ENCODE measurements at places on chromosomes 1 and 21.

DNA sequence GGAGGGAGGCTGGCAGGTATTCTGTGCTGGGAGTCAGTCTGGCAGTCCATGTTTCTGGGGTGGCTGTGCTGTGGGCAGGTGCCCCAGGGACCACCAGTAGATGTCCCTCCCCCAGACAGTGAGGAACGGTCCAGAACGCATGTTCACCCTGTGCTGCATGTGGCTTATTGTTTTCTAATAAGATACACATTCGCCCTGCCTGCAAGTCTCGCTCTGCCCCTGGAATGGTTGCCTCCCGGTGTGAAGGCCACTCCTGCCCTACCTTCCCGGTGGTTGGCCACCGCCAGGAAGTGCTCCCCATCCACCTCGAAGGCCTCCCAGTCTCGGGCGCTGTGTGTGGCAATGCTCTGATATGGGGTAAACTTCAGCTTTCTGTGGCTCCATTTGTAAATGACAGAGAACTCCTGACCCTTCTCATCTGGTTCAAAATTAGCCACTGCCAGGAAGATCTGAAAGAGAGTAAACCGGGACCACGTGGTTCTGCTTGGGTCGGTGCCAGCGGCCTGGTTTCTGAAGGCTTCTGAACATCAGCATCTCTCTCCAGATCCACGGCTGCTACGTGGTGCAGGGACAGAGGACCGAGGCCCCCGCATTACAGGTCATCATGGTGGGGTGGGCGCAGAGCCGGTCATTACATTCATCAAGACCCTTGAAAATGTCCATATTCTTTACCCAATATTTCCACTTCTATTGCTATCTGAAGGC is 14.5 kb downstream of the KRTAP10-1 start:
- no peak for DNase-seq

GRCh38 chr1:78298349-78298748 is 192.4 kb upstream of the PTGFR start:
- no peak for DNase-seq

GRCh38 chr1:107677697-107678096 is 287.3 kb downstream of the VAV3 start:
- peak; percentile 70 for DNase-seq

GRCh38 chr1:169460191-169460833 is 25.4 kb downstream of the SLC19A2 start:
- DNase-seq = no peak

DNA sequence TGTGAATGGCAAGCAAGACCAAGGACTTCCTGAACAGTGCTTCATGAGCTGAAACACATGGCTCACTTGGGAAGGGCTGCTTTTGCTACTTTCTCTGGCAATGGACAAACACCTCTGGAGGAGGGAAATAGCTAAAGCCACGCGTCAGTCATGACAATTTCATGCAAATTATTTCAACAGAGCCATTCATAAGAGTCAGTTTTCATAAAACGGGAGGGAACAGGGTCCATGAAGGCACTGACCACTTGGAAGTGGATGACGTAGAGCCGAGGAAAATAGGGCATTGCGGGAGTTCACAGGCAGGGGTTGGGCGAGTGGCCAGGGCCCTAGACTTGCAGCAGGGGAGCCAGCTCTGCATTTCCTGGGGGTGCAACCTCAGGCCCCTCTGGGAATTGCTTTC is 43.9 kb downstream of the SDC3 start:
- no peak for DNase-seq

DNA sequence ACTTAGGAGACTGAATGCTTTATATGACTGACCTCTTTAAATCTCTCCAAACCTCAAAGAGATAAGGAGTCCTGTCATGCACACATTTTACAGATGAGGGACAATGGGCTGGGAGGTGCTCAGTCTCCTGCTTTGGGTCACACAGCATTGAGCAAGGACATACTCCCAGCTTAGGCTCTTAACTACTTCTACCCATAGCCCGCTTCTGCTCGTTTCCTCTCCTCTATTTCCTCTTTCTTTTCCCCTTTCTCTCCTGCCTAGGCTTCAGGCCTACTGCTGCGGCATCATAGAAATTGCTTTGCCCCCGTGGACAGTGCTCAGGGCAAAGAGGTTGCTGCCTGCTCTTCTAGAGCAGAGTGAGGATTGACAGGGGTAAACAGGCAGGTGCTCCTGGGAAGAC is 12.4 kb upstream of the ZNF691 start:
- no peak for DNase-seq

Measured in NCI-H146 (cell line).